CD4-positive, alpha-beta memory T cell (primary cell): ENCODE measurements at places on chromosomes 5 and 9. TPM values are rescaled to one million over a fixed set of nuclear protein-coding genes. Genes with fewer than 3 reads are reported as not detected.

Gene GLRA1
- polyA plus RNA-seq: not detected

Gene SYK
- 0.08 TPM for polyA plus RNA-seq

Gene TRPM6
- polyA plus RNA-seq: not detected

DNA sequence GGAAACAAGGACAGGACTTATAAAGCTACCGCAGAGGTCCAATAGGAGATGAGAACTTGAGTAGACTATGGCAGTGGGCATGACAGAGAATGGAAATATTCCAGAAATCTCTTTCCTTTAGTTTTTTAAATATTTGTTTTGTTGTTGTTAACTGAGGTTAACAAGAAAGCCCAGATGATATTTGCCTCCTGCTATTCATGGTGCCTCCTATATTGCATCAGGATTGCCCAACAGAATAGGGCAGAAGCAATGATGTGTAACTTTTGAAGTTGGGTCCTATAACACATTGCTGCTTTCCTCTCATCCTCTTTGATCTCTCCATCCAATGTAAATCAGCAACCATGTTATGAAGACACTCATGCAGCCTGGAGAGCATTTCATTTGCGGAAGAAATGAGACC lies 42.8 kb downstream of the PDE4D start:
- DNase-seq: no peak

DNA sequence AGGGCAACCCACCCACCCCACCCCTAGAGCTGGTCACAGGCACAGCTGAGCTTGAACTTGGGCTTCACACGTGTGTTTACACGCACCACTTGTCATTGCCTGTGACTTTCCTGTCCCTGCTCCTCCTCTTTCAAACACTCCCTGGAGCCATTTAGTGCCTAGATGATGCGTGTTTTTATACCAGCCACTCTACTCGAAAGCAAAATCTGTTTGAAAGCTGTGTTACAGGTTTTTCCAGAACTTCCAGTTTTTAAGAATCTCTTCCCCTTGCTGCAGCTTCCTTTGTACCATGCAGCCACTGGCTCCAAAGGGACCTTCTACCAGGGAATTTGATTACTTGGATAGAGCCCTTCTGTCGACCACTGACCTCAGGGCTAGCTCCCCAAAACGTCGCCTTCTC lies 78.8 kb upstream of the SPRY4 start:
- DNase-seq: no peak

DNA sequence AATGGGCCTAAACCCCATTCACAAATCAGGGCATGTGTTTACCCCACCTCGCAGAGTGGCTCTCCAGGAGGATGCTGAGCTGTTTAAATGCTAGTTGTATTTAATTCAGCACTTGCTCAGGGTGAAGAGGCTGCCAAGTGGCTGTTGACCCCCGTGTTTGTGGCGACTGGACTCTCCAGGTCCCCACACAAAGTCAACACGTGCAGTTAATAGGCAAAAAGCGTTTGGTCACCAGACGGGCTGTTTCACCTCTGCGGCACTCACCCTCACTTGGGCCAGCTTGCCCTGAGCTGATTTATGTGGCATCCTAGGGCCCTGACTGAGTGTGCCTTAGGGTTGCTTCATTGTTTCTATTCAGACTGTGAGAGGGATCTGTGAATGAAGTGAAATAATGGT lies 152.3 kb downstream of the GAS1 start:
- DNase-seq: no peak

GRCh38 chr9:95127249-95128176 lies 190.0 kb downstream of the FANCC start:
- DNase-seq: peak; percentile 48

DNA sequence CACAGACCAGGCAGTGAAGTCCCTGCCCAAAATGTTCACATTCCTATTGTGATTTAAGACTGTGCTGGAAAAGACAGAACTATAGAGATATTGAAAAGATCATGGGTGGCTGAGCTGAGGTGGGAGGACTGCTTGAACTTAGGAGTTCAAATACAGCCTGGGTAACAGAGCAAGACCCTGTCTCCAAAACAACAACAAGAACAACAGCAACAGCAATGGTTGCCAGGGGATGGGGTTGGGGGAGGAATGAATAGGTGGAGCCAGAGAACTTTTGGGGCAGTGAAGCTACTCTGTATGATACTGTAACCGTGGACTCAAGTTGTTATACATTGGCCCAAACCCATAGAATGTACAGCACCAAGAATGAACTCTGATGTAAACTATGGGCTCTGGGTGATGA lies 88.2 kb downstream of the DCP2 start:
- no peak for DNase-seq

Gene FBXL7
- not detected for polyA plus RNA-seq

Gene SLCO6A1
- not detected for polyA plus RNA-seq

DNA sequence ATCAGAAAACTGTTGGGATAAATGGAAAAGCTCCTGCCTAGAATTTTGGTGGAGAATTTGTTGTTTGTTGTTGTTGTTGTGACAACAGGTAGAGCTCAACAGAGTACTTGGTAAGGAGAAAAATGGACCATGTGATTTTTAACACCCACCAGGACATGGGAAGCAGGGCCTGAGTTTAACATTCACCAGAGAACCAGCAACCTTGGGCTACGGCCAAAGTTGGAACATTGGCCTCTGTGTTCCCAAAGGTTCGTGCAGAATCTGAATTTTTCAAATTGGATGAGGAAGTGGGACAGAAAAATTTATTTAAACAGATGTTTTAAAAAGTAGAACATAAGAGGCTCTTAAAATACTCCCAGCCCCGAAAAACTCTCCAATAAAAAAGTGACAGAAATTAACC lies 127.0 kb downstream of the GNA14 start:
- DNase-seq: no peak

Gene MYMK
- not detected for polyA plus RNA-seq

DNA sequence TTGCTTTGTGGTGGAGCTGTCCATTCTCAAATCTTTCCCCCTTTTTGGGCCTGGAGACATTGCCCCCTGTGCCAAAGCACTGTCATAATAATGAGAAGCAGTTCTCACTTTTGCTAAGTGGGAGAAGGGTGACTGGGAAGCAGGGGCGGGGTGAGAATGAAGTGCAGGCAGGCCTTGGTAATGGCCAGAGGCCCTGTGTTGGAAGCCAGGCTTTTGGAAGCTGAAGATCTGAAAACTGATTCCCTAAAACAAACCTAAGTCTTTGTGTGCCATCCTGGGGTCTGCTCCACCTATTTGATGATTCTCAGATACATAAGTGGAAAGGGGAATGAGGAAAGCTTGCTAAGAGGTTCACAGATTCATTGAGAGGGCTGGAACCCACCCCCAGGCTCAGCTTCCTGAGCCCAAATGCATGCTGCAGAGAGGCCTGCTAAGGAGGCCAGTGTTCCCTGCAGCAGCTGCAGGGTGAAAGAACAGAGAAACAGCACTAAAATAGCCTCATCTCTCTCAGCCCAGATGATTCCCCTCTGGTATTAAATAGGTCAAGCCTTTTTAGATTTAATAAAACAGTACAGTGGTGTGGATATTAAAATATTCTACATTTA lies 75.0 kb downstream of the NSG2 start:
- DNase-seq: no peak
